ENCODE measurements at places on chromosomes 12 and 14.

GRCh38 chr14:44771496-44771895 is 190.3 kb downstream of the KLHL28 start:
- no peak for DNase-seq

- DNase-seq: no peak
These were observed 16.9 kb downstream of the LRCOL1 start for GRCh38 chr12:132593521-132593920.

- no peak for DNase-seq
These were observed 42.1 kb downstream of the PRMT8 start for GRCh38 chr12:3532931-3533702.

DNA sequence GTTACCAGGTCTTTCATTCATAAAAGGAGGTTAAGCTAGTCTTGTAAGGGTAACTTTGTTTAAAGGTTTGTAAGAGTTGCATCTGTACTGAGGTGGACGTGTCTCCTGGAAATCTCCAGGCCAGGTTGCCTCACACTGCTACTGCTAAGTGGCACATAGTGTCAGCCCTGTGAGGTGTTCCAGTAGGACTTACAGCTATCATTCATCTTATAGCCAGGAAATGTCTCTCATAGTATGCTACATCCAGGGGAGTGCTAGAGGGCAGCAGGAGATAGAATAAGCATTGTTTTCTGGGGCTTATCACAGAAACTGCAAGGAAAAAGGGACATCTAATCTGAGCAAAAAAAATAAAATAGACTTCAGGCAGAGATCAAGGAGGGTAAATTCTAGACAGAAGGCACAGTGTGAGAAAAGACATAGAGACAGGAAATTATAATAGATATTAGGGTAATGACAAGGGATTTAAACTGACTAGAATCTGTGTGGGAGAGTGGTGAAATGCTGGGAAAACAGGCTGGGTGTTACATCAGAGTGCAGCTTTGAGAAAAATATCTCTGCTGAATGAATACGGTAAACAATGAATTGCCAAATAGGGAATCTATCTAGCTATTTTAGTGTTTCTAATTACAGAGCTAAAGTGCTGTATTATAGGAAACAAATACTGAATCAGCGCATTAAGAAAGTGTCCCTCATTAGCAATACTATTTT is 205.1 kb upstream of the ABCD2 start:
- DNase-seq: no peak

- no peak for DNase-seq
These were observed 69.1 kb downstream of the TMEM260 start for GRCh38 chr14:56648508-56649301.

DNA sequence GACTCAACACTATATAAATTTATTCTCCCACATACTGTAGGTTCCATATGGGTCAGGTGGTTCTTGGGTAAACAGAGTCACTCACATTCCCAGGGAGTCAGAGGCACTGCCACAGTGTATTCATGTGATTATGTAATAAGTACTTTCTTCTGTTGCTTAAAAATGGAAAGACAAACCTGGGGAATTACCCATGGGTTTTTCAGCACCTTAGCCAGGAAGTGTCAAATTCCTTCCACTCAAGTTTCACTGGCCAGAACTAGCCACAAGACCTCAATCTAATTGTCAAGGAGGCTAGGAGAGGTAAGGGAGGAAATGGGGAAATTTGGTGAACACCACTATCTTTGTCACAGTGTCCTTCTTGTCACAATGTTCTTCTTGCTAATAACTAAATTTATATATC is 333.2 kb upstream of the MDGA2 start:
- no peak for DNase-seq

DNA sequence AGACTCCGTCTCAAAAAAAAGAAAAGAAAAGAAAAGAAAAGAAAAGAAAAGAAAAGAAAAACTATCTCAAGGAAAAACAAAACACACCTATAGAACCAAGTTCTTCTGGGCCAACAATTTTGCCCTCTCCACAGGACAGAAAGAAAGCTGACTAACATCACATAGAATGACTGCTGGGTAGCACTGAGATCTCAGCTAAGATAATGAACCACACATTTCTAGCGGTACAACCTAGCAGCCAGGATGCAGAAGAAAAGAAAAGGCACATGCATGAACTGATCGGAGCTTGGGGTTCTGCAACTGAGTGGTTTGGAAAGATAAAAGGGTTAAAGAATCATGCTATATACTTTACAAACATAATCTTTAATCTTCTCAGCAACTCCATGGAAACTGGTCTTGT is 19.5 kb downstream of the TMED10 start:
- no peak for DNase-seq

GRCh38 chr14:104682107-104682593 is 7.3 kb upstream of the INF2 start:
- peak; percentile 29 for DNase-seq

DNA sequence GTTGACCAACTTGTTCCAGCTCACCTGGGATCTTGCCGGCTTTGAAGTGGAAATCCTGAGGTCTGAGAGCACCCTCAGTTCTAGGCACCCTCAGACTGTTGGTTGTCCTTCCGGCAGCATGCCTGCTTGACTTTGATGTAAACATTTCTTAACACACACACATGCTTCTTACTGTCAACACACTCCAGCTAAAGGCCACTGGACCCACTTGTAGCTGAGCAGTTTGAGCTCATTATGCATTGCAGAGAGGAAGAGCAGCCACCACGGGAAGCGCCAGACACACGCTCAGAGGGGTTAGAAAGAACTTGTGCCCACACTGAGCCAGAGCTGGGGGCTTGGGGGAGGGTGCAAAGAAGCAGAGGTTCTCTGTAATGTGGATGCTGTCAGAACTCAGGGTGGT is 55.8 kb downstream of the TNFAIP2 start:
- no peak for DNase-seq

DNA sequence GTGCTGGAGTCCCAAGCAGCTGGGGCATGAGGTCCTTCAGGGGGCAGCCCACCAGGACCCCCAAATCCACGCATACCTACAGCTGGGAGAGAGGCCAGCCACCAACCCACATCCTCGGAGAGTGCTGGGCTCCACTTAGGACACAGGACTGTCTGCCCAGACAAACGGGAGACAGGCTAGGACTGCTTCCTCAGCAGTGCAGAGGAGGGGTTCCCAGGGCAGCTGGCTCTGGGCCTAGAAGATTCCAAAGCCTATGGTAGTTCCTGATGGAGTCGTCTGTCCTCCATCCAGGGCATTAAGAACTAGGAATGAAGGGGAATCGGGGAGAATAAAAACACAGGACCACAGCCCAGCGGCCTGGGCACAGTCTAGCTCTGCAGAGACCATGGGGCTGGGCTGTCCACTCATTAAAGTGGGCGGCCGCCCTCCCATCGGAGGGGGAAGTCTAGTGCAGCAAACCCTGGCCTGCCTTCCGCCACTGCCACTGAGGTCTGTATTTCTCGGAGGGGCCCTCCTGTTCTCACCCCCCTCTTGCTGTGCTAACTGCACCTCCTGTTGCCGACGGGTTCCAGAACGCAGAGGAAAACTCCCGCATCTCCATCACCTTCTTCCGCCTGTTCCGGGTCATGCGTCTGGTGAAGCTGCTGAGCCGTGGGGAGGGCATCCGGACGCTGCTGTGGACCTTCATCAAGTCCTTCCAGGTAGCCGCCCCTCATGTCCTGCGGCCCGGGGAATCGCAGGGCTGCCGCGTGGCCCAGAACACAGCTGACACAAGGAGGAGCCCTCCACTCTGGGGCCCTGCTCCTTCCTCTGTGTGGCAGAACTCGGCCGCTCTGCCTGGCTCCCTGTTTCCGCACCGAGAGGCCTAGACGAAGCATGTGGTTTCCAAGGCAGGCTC is 143.5 kb upstream of the FKBP4 start:
- DNase-seq: no peak

DNA sequence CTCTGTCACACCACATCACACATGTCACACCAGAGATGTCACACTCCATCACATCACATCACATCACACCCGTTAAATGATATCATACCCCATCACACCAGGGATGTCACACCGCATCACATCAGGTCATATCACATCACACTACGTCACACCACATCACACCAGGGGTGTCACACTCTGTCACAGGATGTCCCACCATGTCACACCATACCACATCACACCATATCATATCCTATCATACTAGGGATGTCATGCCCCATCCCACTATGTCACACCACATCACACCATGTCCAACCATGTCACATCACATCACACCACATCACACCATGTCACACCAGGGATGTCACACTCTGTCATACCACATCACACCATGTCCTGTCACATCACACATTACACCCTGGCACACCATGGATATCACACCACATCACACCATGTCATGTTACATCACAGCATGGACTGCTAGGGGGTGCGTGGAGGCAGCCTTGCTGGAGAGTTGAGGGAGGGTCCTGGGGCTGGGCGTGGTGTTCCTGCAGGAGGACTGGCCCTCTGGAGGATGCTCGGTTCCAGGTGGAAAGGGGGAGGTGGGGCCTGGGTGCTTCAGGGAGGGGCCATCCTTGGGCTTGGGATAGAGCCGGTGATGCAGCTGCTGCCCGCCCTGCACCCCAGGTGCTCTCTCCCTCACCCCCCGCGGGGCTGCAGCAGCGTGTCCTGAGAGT is 134.6 kb downstream of the TMEM121 start:
- no peak for DNase-seq

GRCh38 chr14:68844210-68844545 is 51.3 kb upstream of the ZFP36L1 start:
- DNase-seq: no peak

DNA sequence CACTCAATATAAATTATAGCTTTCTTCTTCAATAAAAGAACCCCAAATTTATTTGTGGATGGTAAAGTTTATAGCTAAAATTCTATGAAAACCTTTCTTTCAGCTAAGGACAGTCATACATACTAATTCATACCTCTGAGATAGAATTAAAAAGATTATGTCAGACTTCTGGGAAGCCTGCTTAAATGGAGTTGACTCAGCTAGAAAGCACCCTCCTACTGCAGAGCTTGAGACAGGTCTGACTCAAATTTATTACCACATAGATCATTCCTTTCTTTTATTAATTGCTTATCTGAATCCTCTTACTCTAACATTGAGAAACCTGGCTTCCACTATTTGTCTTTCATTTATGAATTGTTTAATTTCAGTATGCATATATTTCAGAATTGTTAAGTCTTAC is 1007.0 kb upstream of the LRFN5 start:
- DNase-seq: no peak

DNA sequence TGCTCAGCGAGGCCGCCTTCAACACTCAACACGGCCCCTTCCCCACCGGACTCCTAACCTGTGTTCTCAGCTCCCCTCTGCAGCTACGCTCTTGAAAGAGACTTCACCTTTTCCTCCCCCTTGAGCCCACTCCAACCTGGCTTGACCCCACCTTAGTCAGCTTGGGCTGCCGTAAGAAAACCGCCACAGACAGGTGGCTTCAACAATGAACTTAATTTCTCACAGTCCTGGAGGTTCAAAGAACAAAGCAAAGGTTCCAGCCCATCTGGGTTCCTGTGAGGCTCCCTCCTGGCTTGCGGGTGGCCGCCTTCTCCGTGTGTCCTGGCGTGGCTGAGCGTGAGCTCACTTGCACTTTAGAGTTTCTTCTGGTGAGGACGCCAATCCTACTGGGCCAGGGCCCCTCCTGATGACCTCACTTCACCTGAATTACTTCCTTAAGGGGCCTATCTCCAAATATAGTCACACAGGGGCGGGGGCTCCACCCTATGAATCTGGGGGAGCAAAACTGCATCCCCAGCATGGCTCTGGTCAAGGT is 138.8 kb downstream of the CALM1 start:
- no peak for DNase-seq

GRCh38 chr12:108547686-108548085 is 13.3 kb downstream of the SART3 start:
- no peak for DNase-seq

DNA sequence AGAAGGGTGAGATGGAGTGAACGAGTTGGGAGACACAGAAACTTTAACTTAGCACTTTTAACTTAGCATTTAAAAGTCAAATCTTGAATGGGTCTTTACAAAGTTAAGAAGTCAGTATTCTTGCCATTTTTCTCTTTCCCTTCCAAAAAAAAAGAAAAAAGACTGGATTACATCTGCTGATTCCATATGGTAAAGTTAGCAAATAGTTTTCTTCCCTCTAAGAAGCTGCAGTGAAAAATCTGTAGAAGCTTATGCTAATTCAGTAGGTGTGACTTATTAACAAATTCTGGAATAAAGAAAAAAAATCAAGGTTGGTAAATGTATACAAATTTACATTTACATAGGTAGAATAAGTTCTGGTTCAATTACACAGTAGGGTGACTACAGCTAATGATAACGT is 50.9 kb downstream of the COCH start:
- no peak for DNase-seq

GRCh38 chr12:53591301-53592206 is 34.6 kb downstream of the ATF7 start:
- peak; percentile 28 for DNase-seq

DNA sequence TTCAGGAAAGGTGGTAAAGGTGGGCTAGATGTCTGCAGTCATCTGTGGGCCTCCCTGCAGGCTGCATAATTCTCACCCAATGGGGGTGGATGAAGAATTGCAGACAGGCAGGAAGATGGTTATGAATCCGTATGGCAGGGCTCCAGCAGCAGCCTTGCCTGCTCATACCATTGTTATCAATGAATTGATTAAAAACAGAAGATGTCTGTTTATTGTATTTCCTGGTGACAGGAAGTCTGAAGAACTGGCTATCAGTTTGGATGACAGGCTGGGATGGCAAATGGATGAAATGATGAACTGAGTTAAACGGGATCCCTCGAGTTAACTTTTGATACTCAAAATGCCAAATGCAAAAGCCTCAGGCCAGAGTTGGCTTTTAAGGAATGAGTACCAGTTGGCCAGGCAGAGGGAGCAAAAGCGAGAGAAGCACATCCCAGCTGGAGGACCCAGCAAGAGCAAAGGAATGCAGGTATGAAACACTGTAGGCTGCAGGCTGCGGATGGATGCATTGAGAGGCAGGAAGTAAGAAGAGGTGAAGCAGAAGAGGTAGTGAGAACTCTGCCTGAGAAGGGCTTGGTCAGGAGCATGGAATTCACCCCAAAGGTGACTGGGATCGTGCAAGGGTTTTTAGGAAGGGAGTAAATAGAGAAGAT is 550.0 kb upstream of the TBX3 start:
- DNase-seq: no peak

GRCh38 chr12:129641926-129642325 is 261.9 kb downstream of the TMEM132D start:
- no peak for DNase-seq

- no peak for DNase-seq
These were observed 248.0 kb downstream of the PDZRN4 start for GRCh38 chr12:41436076-41436475.

GRCh38 chr14:75282170-75282554 is 3.5 kb downstream of the FOS start:
- no peak for DNase-seq

GRCh38 chr14:29039171-29039570 is 272.6 kb downstream of the FOXG1 start:
- DNase-seq: no peak

GRCh38 chr12:7190268-7191055 is 976 bp downstream of the PEX5 start:
- DNase-seq: no peak

All from posterior cingulate gyrus (tissue), 11 donors.